ENCODE measurements at places on chromosomes 13 and 19.

DNA sequence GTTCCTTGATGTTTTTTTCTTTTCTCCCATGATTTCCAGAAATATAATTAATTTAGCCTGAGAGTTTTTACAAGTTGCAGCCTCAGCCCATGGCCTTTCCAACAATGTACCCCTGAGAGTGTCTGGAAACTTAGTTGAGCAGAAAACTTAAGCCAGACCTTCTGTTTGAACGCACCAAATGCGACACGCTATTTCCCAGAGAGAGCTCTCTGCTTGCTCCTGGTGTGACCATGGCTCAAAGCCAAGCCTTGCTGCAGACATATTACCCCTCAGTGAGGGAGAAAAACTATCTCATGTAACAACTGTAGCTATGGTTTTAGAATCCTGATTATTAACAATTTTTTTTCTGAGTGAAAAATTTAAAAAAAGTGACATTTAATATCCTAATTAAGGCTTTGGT is 1204.5 kb upstream of the SLC10A2 start:
- DNase-seq: no peak

DNA sequence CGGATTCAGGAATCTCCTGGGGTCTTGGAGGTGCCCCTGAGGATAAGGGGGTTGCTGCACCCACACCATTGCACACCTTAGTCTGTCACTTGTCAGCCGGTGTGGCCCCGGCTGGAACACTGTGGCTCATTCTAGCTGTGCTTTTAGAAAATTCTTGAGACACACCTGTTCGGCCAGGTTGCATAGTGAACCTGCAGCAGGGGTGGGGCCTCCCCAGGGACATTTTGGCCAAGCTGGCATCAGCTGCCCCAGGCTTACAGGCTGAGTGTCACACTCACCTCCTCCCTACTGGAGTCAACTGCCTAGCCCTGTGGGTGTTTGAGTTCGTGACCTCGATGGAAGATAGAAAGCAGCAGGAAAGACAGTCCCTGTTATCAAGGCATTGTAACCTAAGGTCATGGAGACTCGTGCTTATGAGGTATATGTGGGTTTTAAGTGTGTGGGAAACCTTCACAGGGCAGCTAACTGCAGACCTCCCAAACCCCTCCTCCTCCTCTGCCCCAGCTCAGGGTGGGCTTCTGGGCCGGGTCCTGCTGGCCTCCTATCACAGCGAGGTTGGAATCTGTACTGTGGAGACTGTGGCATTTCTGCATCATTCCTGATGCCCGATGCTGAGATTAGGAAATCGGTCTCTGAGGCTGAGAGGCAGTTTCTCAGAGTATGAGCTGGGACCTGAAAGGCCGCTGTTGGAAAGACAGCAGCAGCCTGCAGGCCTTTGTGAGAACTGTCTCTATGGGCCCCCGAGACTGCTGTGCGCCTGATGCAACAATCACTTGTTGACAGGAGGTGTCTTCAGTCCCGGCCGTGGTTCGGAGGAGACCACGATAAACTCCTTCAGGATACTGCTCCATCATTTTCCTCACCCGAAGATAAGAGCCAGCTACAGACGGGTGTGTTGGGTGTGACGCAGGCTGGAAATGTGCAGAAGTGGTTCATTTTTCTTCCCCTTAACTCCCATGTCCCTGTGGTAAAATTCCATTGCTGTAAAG is 72.2 kb downstream of the ATP11A start:
- DNase-seq: no peak

DNA sequence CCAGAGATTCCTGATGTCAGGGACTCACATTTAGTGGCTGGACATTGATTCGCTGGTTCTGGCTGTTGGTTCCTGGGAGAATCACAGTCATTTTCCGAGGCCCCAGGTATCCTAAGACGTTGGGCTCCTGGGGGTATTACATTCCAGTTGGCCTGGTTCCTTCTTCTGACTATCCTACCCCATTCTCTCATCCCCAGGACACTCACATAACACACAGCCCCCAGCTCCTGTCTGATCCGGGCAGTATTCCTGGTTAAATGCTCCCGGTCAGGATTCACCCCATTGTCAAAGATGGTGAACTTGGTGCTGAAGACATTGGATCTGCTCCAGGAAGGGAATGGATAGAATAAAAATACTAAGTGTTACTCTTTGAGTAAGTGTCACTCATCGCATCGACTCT is 11.5 kb downstream of the PPP1R15A start:
- DNase-seq: no peak

DNA sequence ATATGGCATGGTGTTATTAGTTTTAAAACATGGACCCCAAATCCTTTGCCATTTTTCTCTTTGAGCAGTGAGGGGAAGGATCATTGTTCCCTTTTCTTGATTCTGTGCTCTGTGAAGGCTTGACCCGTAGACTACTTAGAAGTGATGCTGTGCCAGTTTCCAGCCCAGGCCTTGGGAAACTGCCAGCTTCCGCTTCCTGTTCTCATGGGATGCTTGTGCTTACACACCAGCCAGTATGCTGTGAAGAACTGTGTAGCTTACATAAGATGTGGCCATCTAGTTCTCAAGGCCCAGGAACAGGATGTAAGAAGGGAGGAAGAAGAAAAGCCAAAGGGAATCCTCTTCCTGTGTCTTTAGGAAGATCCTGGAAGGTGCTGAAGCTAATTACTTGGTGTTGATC is 180.9 kb downstream of the PCCA start:
- DNase-seq: no peak

DNA sequence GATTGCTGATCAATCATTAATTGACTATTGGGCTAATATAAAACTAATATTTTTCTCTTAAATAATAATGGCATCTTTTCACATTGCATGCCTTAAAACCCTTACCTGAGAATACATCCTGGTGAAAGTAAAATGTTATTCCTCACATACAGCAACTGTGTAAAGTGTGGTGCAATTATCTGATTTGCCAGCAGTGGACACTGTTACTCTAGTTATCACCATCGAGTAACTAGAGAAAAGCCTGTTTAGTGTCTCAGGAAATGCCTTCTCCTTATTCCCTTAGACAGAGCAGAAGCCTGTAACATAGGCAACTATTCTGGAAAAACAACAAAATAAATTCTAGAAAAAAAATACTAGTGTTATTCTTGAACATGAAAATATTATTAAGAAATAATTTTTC is 459.8 kb downstream of the FGF14 start:
- no peak for DNase-seq

DNA sequence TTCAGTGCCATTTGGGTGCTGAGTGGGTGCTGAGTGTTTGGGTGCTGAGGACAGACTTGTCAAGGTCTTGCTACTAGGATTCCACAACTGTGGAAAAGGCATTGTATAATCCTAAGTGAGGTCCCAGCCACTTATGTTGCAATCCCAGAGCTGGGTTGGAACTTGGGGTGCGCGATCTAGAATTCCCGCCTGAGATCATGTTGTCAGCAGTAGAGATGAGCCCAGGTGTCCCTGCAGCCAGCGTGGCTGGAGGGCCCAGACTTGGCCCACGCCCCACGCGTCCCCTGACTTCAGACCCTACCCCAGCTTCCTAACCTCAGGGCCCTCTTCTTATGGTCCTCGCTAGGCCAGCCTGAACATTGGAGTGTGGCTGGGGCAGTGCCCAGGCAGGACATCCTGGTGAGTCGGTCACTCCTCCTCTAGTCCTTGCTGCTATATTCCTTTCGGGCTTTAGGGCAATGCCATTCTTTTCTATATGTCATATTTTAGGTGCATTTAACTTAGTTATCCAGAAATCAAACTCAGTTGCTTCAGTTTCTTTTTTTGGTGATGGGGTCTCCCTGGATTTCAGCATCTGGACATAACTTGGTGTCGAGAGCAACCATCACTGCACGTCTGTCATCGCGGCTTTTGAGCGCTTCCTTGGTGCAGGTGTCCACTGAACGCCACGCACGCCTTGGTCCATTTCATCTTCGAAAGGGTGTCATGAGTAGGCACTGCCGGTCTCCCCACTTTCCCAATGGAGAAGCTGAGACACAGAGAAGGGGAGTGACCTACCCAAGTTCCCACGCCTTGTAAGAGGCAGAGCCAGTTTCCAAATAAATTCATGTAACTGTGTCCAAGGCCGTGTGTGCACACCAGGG is 46.4 kb upstream of the F7 start:
- DNase-seq: no peak

- DNase-seq: peak; percentile 61
These were observed 6.7 kb upstream of the PCDH17 start for GRCh38 chr13:57624565-57625435.

GRCh38 chr19:50803633-50804419 is 13.6 kb downstream of the ACP4 start:
- DNase-seq: no peak

- DNase-seq: no peak
These were observed 989 bp downstream of the ZNF766 start for GRCh38 chr19:52270266-52270885.

- DNase-seq: no peak
These were observed 12.4 kb upstream of the DGKH start for GRCh38 chr13:42035905-42036521.

DNA sequence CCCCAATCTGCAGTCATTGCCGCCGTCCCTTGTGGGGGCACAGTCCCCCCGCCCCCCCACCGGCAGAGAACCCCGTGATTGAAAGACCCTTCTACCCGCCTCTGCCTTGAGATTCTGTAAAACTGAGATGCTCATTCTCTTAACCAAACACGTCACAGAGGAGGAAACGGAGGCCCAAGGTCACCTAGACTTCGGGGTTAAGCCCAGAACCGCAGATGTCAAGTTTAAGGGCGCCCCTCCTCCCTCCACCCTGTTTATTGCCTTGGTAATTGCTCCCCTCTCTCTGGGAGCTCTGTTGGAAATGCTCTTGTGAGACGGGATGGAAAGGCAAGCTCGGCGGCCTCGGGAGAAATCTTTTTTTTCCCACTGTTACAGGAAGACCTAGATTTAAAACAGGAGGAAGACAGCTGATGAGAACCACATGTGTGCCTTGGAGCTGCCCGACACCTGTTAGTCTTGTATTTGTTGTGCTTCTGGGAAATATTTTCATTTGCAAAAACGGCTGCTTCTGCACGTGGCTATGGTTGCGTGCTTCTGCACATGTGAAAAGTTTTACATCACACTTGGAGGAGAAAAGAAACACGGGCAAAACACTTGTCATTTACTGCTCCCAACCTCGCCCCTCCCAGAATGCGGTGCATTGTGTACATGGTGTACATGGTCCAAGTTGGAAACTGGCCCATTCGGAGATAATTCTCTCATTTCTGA is 1.1 kb upstream of the MED26 start:
- no peak for DNase-seq

DNA sequence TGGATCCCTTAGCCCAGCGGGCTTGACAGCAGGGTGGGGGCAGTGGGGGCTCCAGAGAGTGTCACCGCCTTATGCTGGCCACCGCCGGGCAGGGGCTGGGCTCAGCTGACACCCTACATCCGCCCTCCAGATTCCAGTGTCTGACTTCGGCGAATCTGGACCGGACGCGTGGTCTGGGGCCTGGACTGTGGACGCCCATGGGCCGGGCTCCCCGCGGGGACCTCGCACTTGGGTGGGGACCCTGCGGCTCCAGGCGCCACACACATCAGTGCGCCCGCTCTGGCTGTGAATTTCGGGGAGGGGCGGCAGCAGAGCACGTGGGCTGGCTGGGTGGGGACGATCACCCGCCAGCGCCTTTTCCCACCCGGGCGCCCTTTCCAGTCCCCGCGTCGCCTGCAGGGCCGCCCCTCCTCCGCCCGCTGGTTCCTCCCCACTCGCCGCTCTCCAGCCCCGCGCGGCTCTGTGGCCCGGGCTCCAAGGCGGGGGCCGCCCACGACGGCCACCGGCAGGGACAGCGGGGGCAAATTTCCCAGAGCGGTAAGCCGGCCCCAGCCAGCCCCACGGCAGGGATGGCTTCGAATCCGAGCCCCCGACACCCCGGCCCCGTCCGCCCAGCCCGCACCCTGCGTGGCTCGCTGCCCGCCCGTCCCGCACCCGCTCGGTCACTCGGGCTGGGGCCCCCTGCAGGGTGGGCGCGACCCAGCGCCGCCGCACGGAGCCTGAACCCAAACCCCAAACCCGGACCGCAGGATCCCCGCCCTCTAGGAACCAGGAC is 23.3 kb upstream of the ZNF99 start:
- DNase-seq: no peak

- no peak for DNase-seq
These were observed 4.2 kb upstream of the ZIC2 start for GRCh38 chr13:99977334-99977911.

- DNase-seq: no peak
These were observed 20.9 kb downstream of the MED4 start for GRCh38 chr13:48074006-48074405.

- no peak for DNase-seq
These were observed 445.2 kb upstream of the MIR17HG start for GRCh38 chr13:90902255-90902654.

DNA sequence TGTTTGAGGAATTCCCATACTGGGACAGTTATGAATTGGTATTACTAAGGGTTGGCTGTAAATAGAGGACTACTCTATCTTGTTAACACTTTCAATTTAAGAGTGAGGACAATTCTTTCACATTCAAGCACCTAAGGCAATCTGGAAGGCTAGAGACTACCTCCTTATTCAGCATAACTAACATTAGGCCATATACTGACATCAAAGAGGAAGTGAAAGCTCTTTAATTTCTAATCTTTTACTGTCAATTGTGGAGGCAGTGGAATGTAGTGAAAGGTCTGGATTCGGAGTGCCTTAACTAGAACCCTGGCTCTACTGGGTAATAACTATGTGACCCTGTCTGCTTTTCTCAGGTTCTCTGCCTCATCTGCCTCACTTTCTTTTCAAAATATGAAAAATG is 134.0 kb downstream of the UFM1 start:
- no peak for DNase-seq

DNA sequence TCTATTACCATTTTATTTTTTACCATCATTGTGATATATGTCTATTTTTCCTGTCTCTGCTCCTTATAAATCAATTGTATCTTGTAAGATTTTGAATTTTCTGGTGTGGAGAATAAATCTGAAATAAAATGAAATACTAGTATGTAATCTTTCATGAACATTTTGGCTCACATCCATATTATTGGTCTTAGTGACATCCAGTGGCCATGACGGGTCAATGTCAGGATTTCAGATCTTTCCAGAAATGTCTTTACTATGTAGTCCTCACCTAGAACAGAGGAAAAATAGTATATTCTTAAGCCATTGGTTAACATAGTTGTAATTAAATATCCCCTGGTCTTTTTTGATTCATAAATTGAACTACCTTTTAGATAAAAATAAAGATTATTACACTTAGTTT is 109.8 kb upstream of the GPC6 start:
- no peak for DNase-seq

GRCh38 chr19:11169896-11170678 is 14.5 kb upstream of the SPC24 start:
- no peak for DNase-seq

- DNase-seq: no peak
These were observed 40.2 kb downstream of the CARS2 start for GRCh38 chr13:110665491-110666254.

DNA sequence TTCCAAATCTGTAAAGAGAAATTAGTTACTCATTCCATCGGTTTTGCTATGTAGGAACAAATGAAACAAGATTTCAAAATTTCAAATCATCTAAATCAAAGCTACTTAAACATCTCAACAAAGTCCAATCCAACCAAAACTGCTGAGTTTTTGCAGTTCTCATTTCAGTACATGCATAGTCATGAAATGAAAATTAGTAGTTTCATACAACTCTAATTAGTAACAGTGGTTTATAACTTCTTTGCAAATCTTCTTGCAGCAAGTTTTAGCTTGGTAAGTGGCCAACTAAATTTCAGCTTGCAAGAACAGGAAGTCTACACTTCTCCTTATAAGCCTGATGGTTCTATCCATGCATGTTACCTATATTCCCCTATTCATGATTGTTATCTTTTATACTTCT is 75.6 kb downstream of the SPRY2 start:
- DNase-seq: no peak

Data from H9 (cell line).